ENCODE measurements at places on chromosomes 1 and 21.

DNA sequence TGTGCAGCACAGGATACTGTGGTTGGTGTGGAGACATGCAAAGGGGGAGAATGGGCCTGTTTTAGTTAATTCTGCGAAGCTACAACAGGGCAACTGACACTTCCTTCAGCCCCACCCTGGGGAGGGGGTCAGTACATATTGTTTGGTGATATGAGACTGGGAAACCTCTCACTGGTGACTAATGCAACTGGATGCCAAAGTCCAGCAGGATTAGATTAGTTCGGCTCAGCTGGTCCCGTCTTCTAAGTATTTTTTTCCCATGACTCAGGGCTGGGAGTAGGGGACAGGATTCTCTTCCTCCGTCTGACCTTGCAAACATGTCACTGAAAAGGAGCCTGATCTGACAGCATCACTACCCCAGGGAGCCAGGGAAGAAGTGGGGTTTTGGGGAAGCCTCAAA, 43.0 kb downstream of the PLXNA2 start:
- no peak for DNase-seq
- H3K4me1 ChIP-seq, result no peaks in the 10 kb centered on the region
- no peaks in the 10 kb centered on the region for H3K36me3 ChIP-seq

- no peak overlapping the region for H3K27ac ChIP-seq
- H3K36me3 ChIP-seq, result no peaks in the 10 kb centered on the region
- no peaks in the 10 kb centered on the region for H3K27me3 ChIP-seq
- DNase-seq, result no peak
These were observed 275.1 kb downstream of the PTPRU start for GRCh38 chr1:29511436-29511835.

- no peak for DNase-seq
- H3K4me3 ChIP-seq, result no peak overlapping the region
- no peaks in the 10 kb centered on the region for H3K4me1 ChIP-seq
- no peak overlapping the region for H3K27ac ChIP-seq
These were observed 14.4 kb upstream of the THEM5 start for GRCh38 chr1:151867765-151868411.

- H3K27ac ChIP-seq, result no peak overlapping the region
- peaks cover 7% of the 10 kb centered on the region for H3K4me1 ChIP-seq
- H3K27me3 ChIP-seq, result no peaks in the 10 kb centered on the region
- DNase-seq, result no peak
- no peaks in the 10 kb centered on the region for H3K36me3 ChIP-seq
- H3K4me3 ChIP-seq, result no peak overlapping the region
These were observed 126.5 kb upstream of the TNFSF4 start for GRCh38 chr1:173333581-173333980.

GRCh38 chr1:55287723-55288122, 72.6 kb upstream of the USP24 start:
- H3K4me1 ChIP-seq, result no peaks in the 10 kb centered on the region
- no peak for DNase-seq
- H3K27ac ChIP-seq, result no peak overlapping the region
- H3K4me3 ChIP-seq, result no peak overlapping the region
- H3K27me3 ChIP-seq, result no peaks in the 10 kb centered on the region
- no peaks in the 10 kb centered on the region for H3K36me3 ChIP-seq

DNA sequence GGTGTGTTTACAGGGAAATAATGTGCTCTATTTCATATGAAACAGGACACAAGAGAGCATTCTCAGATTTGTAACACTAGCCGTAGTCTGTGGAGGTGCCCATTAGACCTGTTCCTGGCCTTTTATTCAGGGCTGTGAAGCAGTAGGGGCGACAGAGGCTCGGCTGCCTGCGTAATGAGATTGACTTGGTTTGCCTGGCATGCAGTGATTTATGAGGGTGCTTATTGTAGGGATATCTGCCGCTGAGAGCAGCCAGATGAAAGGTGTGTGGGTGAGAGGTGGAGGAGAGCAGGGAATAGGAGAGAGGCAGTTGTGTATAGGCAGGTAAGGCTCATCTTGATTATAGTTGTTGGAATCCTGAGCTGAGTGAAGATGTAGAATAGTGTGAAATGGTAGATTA, 51.3 kb downstream of the DNAJC6 start:
- H3K36me3 ChIP-seq, result no peaks in the 10 kb centered on the region
- H3K4me1 ChIP-seq, result no peaks in the 10 kb centered on the region
- no peak for DNase-seq
- no peak overlapping the region for H3K4me3 ChIP-seq
- H3K27ac ChIP-seq, result no peak overlapping the region
- no peaks in the 10 kb centered on the region for H3K27me3 ChIP-seq

DNA sequence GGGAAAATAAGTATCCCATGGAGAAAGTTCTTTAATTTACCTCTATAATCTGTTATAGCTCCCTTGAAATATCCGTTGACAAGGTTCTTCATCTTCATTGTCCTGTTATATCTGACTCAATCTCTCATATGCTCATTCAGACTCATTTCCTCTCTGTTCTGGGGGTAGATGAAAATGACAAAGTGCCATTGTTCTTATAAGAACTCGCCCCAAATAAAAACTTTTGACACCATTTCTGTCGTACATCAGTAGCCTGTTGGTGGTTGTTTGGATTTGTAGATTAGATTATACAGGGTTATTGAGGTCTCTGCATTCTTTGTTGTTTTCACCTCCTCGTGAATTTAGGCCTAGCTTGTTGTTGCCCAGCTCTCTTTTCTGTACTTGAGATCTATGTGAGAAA, 55.2 kb upstream of the IPO9 start:
- H3K27ac ChIP-seq, result no peak overlapping the region
- no peak overlapping the region for H3K4me3 ChIP-seq
- no peaks in the 10 kb centered on the region for H3K4me1 ChIP-seq

- no peak overlapping the region for H3K27ac ChIP-seq
- H3K4me3 ChIP-seq, result no peak overlapping the region
These were observed 13.0 kb downstream of the PKP1 start for GRCh38 chr1:201296352-201296751.

GRCh38 chr21:44466996-44467858, 11.9 kb downstream of the LRRC3 start:
- no peaks in the 10 kb centered on the region for H3K27me3 ChIP-seq
- no peaks in the 10 kb centered on the region for H3K4me1 ChIP-seq
- no peak overlapping the region for H3K4me3 ChIP-seq
- no peak overlapping the region for H3K27ac ChIP-seq
- no peak for DNase-seq

GRCh38 chr1:33273406-33273805, 17.1 kb downstream of the ZNF362 start:
- no peaks in the 10 kb centered on the region for H3K36me3 ChIP-seq
- DNase-seq, result no peak

DNA sequence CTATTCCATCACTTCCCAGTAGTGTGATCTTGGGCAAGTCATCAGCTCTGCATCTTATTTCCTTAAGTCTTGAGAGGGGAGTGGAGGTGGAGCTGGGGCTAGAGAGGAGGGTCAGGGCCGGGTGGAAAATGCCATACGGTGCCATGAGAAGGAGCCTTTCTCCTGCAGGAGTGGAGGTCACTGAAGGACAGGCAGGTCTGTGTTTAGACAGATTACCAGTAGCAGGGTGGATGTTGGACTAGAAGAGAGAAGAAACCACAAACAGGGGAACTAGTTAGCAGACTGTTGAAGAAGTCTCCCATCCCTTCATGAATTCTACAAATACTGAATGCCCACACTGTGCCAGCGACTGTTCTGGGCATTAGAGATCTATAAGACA, 13.9 kb upstream of the CPT2 start:
- no peaks in the 10 kb centered on the region for H3K27me3 ChIP-seq
- DNase-seq, result no peak
- H3K36me3 ChIP-seq, result no peaks in the 10 kb centered on the region

DNA sequence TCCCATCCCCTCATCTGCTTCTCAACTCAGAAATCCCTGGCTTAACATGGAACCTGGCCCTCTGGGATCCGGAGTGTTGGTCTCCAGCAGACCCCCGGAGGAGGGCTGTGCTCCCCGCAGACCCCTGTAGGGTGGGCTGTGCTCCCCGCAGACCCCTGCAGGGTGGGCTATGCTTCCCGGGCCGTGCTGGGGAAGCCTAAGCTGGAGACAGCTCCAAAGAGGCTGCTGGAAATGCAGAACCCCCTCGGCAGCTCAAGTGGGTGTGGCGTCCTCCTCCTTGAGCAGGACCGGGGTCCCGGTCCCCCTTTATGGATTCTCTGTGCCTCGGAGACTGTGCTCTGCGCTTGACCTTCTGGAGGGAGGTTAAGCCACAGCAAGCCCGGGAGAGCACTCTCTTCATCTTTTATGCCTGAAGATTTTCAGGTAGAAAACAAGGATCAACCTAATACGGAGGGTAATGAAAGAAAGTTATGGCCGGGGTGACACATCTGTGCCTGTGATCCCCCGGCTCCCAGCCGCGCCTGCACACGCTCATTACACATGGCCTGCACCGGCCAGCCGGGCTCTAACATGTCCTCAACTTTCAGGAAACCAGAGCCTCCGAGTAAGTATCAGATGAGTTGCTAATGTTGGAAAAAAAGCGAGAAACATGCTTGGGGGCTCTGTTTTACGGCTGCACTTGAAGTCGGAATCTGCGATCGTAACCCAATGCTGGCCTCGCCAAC, 87.7 kb upstream of the ACTRT2 start:
- H3K4me1 ChIP-seq, result no peaks in the 10 kb centered on the region
- no peaks in the 10 kb centered on the region for H3K36me3 ChIP-seq
- no peaks in the 10 kb centered on the region for H3K27me3 ChIP-seq
- no peak overlapping the region for H3K27ac ChIP-seq
- DNase-seq, result no peak

DNA sequence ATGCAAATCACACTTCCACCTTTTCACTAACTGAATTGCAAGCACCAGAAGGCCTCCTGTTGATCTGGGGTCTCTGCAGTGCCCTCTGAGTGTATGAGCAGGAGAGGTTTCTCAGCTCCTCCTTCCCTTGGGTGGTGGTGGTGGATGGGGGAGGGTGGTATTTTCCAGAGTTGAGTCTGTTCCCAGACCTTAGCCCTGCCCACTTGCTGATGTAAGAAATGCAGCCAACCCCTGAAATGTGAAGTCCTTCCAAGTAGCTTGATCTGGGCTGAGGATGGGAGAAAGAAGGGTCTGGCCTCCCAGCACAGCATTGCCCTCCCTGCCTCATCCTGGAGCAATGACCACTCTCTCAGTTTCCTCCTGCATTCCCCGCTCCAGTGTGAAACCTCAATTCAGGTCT, 6.3 kb upstream of the FOXD2 start:
- no peaks in the 10 kb centered on the region for H3K36me3 ChIP-seq
- no peaks in the 10 kb centered on the region for H3K27me3 ChIP-seq
- DNase-seq, result no peak
- H3K4me3 ChIP-seq, result no peak overlapping the region
- H3K27ac ChIP-seq, result no peak overlapping the region
